MV-4-11 (cell line): ENCODE measurements at places on chromosomes 12 and 14.

- DNase-seq: no peak
Measured at GRCh38 chr14:67478800-67479084, 9.8 kb downstream of the TMEM229B start.

GRCh38 chr12:52369211-52369610, 1.9 kb upstream of the KRT85 start:
- DNase-seq: no peak

DNA sequence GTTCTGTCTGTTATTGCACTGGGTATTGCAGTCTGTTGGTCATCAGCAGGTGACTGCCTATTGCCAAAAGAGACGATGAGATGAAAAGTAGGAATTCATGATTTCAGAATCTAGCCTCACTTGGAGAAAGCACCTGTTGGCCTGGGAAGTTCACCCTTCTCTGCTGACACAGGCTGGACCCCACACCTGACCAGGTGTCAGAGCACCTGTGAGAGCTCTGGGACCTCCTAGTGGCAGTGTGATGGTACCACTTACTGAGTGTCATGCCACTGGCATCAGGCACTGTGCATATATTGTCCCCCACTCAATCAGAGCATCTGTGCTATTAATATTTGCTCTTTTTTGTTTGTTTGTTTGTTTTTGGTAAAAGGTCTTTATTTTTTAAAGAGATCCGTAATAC, 68.0 kb downstream of the RASSF3 start:
- no peak for DNase-seq

DNA sequence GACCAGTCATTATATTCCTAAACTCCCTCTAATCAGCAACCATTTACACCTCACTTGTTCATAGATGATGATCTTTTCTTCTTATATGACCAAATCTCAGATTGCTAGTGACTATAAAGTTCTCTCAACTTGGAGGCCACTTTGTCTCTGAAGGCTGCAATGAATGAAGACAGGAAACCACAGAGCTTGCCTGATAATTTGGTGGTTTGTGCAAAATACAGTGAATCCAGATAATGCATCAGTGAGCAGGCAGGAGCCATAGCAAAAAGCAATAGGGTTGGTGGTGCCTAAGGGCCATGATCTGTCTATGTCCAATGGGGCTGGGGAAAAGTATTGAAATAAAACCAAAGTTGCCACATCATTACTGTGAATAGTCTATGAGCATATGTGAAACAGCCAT, 123.8 kb upstream of the LRFN5 start:
- DNase-seq: no peak

GRCh38 chr12:52082026-52082668, 2.6 kb downstream of the SMIM41 start:
- DNase-seq: no peak

DNA sequence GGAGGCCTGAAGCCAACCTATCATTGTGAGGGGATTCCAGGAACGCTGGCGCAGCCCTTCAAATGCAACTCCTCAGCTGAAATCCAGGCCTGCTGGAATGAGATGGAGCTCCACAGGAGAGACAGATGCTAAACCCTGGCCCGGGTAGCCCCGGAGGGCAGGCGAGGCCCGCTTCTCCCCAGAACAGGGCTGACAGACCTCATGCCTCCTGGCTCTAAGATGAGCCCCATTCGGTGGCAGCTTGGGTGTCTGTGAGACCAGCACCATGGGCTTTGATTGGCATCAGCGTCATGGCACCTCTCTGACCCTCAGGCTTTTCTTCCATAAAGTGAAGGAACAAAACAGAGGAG, 382.2 kb downstream of the BCL11B start:
- DNase-seq: no peak

DNA sequence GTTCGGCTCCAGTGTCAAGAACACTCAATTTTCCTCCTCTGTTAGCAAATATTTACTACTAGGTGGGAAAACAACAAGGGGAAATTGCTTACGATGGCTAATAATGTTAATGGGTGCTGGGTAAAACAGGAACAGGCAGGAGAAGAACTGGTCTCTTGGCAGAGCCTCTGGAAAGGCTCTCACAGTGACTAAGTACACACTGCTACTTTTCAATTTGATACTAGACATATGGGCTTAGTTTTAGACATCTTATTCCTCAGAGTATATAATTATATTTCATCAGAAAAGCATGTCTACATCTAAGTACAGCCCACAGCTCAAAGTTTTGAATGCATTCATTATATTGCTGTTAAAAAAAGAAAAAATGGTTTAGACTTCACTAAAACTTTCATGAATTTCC, 65.4 kb upstream of the SAV1 start:
- no peak for DNase-seq

DNA sequence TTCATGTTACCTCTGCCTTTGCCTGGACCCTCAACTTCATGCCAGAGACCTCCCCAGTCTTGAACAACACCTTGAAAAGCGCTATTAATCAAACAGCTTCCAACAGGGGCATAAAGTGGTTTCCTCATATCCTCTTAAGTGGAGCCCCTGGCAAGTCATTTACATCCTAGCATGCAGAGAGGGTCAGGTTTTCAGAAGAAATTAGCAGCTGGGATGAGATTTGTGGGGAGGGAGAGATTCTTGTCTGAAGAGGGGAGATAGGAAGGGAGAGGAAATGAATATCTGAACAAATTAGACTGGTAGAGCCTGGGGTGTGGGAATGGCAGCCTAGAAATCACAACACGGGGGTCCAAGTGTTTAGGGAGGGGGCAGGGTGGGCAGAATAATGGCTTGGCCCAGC, 45.6 kb downstream of the CALM1 start:
- no peak for DNase-seq

GRCh38 chr12:117606945-117607344, 245.5 kb upstream of the NOS1 start:
- DNase-seq: no peak

DNA sequence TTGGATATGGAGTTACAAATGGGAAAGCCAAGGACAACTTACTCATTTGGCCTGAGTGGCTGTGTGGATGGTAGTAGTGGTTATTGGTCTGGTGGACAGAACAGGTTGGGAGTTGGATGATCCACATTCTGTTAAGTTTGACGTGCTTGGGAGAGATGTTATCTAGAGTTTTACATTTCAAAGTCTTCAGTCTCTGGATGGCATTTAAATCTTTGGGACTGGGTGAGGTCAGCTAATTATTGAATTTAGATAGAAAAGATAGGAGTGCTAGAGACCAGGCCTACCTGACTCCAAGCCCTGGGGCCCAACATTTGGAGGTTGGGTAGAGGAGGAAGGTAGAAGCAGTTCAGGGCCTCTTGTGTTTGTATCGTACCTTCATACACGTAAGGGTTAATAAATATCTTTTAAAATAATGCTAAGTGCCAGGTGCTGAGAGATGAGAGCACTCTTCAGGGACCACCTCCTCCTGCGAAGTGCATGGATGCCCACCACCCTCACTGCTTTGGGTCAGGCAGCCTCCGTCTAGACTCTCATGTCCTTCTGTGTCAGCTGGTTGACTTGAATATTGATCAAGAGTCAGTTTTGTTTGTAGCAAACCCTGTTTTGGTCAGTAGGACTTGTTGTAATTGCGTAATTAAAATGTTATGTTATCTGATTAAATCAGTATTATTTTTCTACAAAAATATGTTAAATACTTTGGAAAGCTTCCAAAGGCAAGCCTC, 460.4 kb upstream of the RGS6 start:
- DNase-seq: no peak

DNA sequence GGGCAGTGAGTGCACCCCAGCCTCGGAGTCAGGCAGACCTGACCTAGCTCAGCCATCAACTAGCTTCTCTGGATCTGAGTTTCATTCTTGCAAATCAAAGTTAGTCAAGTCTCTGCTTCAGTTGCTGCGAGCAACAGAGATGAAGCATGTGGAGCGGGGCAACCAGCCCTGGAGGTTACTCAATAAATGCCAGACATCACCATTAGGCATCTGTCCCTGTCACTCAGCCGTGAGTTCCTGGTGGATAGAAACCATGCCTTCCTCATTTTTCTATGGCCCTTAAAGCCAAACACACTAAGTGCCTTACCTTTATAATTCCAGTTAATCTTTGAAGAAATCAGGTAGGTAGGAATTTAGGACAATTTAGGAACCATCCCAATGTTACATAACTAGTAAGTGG, 19.3 kb downstream of the RFX4 start:
- peak; percentile 25 for DNase-seq

DNA sequence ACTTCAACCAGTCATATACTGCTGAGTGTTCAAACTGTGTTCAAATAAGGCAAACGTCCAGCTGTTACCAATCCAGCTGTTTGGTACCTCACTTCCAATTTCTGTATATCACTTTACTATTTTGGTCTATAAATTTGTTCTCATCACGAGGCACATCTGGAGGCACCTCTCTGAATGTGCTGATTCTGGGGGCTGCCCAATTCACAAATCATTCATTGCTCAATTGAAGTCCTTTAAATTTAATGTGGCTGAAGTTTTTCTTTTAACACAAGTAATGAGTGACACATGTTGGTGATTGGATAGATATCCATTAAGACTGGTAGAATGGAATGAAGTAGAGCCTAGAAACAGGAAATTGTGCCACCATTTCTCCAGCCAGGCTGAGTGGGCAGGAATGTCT, 617.0 kb upstream of the TMEM132C start:
- no peak for DNase-seq

GRCh38 chr12:51721282-51721940, 127.1 kb downstream of the FIGNL2 start:
- no peak for DNase-seq

- no peak for DNase-seq
Measured at GRCh38 chr12:6700646-6701051, at the start of gene PIANP. TSS of gene PIANP (minus strand) at chr12:6700815. CDS start at chr12:6698061, 2,754 bp downstream.
